ENCODE measurements at places on chromosomes 11 and 22. TPM values are rescaled to one million over a fixed set of nuclear protein-coding genes. Genes with fewer than 3 reads are reported as not detected.
A peak's percentile ranks its signal among the peaks of the same experiment; 100 is the strongest.

The MPZL2 gene
- 8.2 TPM for total RNA-seq

GRCh38 chr11:110805756-110806155 is 93.5 kb upstream of the ARHGAP20 start:
- no peak for DNase-seq

DNA sequence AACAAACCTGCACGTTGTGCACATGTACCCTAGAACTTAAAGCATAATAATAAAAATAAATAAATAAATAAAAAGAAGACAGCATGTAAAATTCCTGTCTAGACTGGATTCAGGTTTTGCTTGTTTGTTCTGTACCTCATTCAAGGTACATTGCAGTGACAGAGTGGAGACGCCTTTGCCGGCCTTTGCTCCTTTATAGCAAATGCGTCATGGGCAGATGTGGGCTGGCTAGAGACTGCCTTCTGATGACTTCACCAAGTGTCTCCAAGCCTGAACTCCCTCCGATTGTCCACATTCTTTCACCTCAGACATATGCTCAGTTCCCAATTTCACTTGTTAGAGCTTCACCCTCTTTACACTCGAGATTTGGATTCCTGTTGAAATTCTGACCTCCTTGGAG is 147.8 kb upstream of the ARHGAP20 start:
- DNase-seq, result no peak

The LRRC75B gene
- total RNA-seq, result 2.2 TPM

- DNase-seq, result no peak
Measured at GRCh38 chr11:11348303-11348702, 4.7 kb downstream of the CSNK2A3 start.

The TRIM5 gene
- total RNA-seq, result 36.4 TPM

The OR52N5 gene
- not detected for total RNA-seq

DNA sequence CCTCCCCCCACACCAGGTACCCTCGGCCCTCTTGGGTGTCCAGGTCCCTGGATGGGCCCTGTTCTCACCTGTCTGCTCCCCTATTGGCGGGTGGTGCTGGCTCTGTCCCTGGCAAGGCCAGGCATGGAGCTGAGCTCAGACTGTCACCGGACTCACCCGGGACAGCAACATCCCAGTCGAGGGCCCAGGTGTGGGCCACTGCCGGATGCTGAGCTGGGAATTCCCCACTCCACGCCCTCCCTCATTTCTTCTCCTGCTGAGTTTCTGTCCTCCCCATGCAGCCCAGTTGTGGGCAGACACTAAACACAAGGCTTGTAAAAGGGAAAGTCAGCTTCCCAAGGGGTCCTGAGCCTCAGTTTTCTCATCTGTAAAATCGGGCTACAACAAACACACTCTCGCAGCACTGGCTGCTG is 2.0 kb upstream of the AP5B1 start:
- DNase-seq, result no peak

The RCOR2 gene
- total RNA-seq, result 0.58 TPM

DNA sequence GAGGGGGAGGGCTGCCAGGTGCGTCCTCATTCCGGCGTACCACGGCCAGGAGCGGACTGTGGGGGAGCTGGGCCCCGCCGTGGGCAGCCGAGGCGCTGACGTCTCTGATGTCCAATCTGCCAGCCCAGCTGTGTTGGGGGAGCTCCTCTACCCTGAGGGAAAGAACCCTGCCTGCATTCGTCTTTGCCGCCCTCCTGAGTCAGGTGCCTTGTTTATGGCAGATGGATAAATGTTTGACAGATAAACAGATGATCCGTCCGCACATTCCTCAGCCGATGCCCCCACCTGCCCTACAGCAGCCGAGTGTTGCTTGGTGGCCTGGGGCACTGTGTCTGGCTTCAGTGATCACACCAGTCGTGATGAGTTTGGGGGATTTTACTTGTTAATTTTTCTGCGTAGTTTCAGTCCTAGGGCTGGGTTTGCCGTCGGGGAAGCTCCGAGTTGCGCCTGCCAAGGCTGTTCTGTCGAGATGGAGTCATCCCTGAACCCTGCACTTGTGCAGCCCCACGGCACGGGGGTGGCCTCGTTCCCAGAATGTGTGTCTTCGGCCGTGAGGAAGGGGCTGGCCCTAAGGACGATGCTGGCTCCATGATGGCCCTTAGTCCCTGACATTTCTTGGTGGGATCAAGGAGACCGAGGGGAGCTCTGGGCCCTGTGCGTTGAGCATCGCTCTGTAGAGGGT is 1083.9 kb downstream of the BRD1 start:
- DNase-seq, result no peak

The TMEM151A gene
- total RNA-seq, result not detected

- no peak for DNase-seq
Measured at GRCh38 chr11:111846063-111846462, 25.3 kb downstream of the ALG9 start.

DNA sequence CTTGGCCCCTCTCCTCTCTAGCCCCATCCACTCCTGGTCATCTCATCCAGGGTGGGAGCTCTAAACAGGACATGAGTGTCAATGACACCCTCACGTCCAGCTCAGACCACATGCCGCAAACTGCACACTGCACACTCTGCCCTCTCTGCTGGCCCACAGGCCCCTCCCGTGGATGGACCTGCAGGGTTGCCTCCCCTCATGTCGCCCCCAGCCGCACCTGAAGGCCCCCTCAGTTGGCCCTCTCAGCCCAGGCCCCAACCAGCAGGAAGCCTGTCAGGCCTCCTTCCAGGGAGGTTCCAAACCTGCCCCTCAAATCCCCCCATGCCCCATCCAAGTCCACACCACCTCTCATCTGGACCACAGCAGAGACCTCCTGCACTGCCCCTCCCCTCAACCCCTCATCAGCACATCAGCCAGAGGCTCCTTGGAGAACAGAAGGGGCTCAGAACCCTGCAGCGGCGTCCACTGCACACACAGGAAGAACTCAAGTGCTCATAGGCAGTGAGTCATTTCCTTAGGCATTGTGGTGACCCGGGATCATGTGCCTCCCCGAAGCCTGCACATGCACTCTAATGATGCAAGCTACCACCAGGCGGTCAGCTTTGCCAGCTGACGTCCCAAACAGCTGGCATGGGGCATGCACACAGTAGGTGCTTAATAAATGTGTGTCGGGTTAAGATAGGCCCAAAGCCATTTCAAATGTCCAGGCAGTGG is 12.9 kb upstream of the CDKN1C start:
- peak; percentile 68 for DNase-seq

The PATE4 gene
- not detected for total RNA-seq

The STIM1 gene
- total RNA-seq, result 98.8 TPM

- DNase-seq, result no peak
Measured at GRCh38 chr11:60288531-60288930, 8.1 kb downstream of the MS4A4A start.

The APOA4 gene
- total RNA-seq, result not detected

DNA sequence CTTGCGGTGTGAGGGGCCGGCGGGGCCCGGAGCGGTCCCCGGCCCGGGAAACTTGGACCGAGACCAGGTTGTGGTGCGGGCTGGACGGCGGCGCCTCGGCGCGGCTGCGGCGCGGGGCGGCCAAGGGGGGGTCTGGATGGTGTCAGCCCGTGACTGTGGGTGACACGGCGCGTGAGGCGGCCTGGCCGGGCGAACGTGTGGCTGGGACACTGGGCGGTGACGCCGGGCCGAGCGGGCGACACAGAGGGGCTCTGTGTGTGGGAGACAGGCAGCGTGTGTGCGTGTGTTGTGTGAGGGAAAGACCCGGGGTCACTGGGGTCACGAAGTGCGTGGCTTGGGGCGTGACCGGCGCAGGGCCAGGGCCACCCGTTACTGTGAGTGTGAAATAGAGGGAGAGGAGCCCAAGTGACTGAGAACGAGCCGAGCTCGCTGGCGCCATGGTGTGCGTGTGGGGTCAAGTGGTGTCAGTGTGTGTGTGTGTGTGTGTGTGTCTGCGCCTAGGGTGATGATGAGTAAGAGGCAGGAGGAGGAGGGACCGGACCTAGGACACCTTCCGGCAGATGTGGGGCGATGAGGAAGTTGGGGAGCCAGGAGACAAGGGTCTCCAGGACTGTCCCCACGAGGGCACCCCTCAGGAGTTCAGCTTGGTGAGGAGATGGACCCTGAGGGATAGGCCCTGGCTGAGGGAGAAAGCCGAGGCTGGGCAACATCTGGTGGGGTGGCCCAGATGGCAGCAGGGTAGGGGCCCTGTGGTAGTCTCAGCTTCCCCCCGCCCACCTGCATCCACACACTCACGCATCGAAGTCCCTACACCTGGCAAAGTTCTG is 817 bp downstream of the RELT start:
- peak; percentile 72 for DNase-seq

The ACAT1 gene
- total RNA-seq, result 41.5 TPM

- DNase-seq, result peak; percentile 73
Measured at GRCh38 chr11:45655347-45655756, 10.1 kb downstream of the CHST1 start.

- no peak for DNase-seq
Measured at GRCh38 chr22:24072361-24072760, 61.3 kb downstream of the CABIN1 start.

- no peak for DNase-seq
Measured at GRCh38 chr11:94804874-94805273, 36.7 kb downstream of the AMOTL1 start.

The CNIH2 gene
- total RNA-seq, result 2.7 TPM

The RAD9A gene
- 67.1 TPM for total RNA-seq

The EMID1 gene
- not detected for total RNA-seq

DNA sequence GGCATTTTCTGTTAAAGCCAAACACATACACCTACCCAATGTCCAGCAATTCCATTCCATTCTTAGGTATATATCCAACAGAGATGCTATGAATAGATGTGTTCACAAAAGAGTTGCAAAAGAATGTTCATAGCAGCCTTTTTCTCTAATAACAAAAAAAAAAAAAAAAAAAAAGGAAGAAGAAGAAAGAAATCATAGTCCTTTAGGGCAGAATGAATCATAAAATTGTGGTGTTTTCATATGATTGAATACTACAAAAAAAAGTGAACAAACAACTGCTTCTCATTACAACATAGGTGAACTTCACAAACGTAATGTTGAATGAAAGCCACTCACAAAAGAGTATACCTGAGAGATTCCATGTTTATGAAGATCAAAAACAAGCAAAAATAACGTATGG is 66.8 kb upstream of the GRK3 start:
- no peak for DNase-seq

- peak; percentile 72 for DNase-seq
Measured at GRCh38 chr22:45240104-45240809, 437 bp downstream of the KIAA0930 start.

DNA sequence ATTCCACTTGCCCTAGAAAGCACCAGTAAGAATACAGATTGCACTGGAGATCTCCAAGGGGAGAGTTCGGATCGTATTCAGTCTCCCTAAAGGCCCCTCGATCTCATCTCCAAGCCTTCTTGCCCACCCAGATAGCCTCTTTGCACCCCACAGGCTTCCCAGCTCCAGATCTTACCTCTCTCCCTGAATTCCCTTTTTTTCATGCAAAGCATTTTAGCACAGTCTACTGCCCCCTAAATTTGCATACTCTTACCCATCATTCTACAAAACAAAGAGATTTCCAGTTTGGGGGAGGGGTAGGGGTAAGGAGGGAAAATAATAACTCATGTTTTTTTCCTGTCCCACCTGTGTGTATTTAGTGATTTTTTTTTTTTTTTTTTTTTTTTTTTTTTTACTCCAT is 105.2 kb downstream of the NAV2 start:
- DNase-seq, result no peak

The EIF3D gene
- 203 TPM for total RNA-seq
